Stimulated activated CD4-positive, alpha-beta T cell treated with anti-CD3 and anti-CD28 coated beads, TNF-alpha, amount 100 ng/mL, for 48 hours (primary cell): ENCODE measurements at places on chromosomes 4 and X.

DNA sequence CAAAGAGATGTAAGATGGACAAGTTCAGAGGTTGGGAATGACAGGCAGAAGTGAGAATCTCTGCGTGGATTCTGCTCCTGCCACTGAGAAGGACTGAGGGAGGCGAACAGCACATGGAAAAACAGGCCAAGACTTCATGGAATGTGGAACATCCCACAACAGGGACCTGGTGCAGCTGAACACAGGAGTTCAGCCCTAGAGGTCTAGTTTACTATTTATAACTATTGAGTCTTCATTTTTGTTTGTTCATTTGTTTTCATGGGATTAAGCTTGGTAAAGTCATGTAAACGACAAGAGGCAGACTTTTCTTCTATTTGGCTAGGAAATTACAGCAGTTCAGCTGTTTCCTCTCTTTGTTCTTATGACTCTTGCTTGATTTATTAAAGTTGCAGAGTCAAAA lies 234.5 kb downstream of the MAML3 start:
- no peak for DNase-seq

DNA sequence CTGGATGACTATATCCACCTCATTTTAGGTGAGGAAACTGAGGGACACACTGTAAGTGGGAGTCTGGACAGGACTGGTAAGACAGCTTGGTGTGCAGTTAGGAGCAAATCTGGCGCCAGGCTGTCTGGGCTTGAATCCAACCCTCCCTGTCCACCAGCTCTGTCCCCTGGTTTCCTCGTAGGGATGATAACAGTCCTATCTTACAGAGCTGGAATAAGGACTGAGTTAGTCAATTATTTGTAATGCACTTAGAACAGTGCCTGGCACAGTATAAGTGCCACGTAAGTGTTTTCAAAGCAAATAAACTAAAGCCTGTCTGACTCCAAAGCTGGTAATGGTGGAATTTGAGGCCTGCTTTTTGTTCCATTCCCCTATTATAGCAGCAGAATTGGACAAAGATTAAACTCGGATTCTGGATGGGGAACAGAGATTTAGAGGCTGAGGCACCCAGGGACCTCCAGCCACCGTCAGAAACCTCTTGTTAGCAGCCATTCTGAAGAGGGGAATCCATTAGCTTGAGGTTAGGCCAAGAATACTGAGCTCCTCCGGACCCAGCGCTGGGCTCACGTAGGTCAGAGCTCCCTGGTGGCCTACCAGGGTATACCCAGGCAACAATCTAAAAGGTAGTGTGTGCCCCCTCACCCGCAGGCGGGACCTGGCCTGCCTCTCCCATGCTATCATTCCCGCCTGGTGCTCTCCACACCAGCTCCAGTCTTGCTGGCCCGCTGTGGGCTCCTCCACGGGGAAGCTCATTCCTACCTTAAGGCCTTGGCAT lies 102.1 kb downstream of the UCHL1 start:
- no peak for DNase-seq

DNA sequence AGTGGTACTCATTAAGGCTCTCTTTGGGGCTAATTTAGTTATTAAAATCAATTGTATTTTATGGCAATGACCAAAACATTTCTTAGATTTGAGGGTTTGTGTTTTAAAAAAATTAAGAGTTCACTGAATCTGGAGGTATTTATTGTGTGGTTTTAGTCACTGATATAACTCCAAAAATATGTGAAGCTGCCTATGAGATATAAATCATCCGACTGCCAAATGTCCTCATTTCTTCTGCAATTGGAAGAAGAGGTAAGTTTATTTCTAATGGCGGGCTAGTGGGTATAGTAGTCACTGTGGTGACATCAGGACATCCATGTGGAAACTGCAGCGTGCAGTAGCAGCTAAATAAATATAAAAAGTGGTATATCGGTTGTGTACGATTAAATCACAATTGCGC lies 205.5 kb downstream of the MID1 start:
- DNase-seq = no peak

- DNase-seq = no peak
Measured at GRCh38 chr4:2914256-2915126, 48.7 kb downstream of the NOP14 start.

DNA sequence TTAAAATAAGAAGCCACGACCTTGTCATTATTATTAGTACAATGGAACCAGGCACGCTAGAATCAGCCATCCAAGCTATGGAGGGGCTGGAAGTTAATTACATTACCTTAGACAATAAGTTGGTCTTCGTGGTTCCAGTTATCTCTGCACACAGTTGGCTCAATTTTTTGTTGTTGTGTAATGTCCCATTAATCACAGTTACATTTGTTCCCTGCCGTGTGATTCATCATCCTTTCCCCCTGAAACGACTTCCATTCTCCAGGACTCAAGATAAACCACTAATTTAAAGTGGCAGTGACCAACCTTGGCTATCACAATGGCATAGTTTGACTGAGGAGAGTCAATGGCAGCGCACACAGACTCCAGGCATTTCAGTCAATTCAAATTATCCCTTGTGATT lies 905.0 kb downstream of the RAB28 start:
- DNase-seq = no peak

DNA sequence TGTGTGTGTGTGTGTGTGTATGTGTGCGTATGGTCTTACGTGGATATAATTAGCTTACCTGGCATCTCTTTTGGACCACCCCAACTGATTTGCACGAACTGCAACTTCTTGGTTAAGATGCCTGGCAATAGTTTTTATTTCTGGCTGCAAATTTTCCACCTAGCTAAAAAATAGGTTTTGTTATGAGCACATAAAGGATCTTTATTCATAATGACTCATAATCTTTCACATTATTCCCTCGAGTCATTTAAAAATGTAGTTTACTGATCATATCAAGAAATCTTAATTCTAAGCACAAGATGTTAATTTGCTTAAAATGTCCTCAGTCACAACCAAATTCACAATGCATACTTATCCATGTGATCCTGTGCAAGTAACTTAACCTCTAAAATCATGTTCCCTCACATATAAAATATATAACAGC lies 1.5 kb downstream of the COX18 start:
- no peak for DNase-seq

- DNase-seq = no peak
Measured at GRCh38 chr4:67894659-67895058, 10.9 kb upstream of the TMPRSS11D start.

- DNase-seq = no peak
Measured at GRCh38 chr4:187286525-187286924, 562.9 kb upstream of the FAT1 start.

DNA sequence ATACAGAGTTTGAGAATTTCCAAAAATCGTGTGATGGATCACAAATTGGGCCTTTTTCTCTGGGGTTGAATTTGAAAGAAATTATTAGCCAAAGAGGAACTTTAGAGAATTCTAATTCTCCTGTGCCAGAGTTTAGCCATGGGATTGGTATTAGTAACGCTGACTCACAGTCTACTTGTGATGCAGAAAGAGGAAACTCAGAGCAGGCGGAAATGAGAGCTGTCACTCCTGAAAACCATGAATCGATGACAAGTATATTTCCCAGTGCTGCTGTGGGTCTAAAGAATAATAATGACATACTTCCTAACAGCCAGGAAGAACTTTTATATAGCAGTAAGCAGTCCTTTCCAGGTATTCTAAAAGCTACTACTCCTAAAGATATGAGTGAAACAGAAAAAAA lies 64.9 kb downstream of the N4BP2 start:
- DNase-seq = no peak

GRCh38 chr4:147567276-147567675 lies 49.9 kb upstream of the TMEM184C start:
- no peak for DNase-seq

DNA sequence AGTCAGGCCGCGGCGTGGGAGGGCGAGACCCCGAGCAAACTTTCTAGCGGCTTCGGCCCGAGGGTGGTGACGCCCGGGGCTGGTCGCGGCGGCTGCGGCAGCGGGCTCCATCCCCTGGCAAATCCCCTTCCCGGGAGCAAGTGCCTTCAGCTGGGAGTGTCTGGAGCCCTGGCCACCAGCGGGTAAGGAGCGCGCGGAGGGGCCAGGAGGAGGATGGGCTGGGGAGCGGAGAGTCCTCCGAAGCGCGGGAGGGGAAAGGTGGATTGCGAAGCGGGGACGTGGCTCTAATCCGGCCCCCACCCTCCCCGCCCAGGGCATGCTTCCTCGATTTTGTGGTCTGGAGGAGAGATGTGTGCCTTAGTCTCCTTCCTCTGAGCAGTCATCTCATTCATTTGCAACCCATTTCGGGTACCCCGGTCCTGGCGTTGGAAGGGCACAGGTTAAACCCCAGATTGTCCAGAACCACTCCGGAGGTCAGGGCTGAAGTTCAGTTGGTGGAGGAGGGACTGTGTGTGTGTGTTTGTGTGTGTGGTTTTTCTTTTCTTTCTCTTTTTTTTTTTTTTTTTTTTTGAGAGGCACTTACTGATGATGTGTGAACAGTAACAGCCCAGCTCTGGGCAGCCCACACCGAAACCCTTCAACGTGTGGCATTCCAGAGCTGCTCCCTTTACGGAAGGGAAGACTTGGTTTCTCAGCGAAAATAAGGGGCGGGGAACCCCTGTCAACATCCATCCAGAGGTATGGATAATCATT lies 516 bp downstream of the SGMS2 start:
- no peak for DNase-seq

- no peak for DNase-seq
Measured at GRCh38 chr4:89357340-89357739, 49.7 kb upstream of the GPRIN3 start.

GRCh38 chr4:174357321-174357720 lies 73.6 kb downstream of the CEP44 start:
- no peak for DNase-seq

- DNase-seq = no peak
Measured at GRCh38 chr4:48649505-48649904, 130.6 kb downstream of the FRYL start.

- no peak for DNase-seq
Measured at GRCh38 chr4:138821331-138821730, 194.2 kb upstream of the NOCT start.

DNA sequence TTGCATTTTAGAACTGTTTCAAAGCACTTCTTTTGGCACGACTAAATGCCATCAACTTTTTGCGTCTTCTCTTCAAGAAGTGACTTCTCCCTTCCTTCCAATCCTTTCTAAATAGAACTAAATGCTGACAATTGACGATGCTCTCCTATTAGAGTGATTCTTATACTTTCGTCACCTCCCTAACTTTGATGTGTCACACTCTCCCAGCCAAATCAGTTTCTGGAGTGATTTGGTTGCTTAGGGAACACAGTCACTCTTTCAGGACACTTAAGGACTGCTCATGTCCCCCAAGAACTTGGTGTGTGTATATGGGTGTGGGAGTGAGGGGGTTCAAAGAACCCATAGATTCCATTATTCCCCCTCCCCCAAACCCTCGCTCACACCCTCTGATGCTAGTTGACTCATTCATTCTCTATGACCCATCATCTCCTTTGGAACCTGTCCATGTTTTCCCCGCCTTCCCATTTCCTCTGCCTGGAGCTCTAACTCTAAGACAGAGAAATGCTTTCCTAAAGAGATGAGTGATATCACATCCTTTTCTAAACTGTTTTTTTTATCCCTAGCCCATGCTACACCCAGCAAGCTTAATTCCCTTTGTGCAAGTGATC lies 26.8 kb upstream of the AREG start:
- DNase-seq = no peak

DNA sequence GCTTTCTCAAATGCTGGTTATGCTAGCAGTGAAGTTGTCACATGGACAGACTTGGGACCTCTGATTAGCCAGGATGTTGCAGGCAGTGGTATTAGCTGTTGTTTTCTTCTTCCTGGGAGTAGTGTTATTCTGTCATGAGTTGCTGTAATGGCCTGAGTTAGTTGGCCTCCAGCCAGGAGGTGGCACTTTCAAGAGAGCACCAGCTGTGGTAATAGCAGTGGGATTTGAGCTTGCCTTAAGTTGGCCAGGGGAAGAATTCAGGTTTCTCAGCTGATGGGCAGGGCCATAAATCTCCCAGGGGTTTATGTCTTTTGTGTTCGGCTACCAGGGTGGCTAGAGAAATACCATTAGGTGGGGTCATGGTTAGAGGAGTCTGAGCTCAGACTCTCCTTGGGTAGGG lies 132.6 kb downstream of the GLUD2 start:
- no peak for DNase-seq

GRCh38 chr4:2059046-2059725 lies at the start of gene NAT8L:
TSS of gene NAT8L (plus strand) at chr4:2059327. CDS start at chr4:2059512, 185 bp downstream.
- no peak for DNase-seq

DNA sequence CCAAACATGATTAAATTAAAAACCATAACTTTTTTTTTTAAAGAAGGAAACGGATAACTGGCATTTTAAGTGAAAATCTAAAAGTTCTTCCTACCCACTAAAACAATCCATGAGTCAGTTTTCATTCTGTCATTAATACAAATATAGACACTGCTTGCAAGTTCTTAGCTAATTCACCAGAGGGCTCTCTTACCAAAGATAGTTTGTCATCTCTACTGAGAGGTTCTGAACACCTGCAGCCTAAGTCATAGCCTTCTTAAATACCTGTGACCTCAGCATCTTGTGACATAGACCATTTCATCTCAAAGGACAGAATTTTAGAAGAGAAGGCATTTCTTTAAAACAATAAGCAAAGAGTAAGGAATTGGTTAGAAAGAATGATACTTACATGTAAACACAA lies 65.3 kb upstream of the FAM120C start:
- DNase-seq = no peak

DNA sequence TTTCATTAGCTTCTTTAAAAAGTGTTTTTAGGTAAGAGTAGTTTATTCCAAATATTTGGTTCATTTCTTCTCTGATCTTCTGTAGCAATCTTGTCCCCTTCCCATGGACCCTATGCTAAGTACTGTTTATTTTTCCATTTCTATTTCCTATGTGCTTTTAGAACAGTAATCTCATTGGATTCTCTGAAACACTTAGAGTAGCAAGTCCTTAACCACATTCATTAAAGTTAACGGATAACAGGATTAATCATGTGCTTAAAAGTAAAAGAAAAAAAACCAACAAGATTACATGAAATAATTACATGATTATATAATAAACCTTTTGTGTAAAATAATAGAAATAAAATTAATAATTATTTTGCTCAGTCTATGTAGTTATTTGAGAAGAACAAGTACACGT lies 929.7 kb downstream of the C4orf33 start:
- DNase-seq = no peak

DNA sequence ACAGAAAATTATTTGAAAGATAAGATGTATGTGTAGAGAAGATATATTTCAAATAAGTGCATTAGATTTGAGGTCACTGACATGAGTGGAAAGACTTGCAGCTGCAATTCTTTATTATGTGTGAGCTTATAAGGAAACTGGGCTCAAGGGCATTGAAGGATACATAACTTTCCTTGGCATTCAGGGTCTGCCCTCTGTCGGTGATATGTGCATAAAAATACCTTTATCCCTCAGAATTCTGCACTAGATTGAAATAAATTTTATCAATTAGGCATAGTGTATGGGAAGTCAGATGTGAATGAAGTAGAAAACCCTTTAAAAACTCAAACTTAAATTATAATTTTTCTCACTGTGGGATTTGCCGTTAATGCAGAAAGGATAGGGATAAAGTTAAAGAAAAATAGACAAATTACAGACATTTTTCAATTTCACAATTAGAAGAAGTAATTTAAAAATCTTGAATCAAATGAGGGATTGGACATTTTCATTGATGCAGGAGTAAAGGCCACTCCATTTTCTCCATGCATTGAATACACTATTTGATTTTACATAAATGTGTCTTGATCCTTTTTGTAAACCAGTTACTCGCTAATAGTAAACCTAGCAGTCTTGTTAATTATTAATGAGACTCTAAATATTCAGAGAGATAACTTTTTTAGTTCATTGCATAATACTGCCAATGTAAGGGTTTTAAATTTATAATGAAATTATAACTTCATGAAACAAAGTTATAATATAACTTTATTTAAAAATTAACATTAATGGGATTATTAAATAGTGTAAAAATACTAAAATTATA lies 21.0 kb upstream of the ETNPPL start:
- no peak for DNase-seq
